ENCODE measurements at places on chromosomes 5 and 9.

DNA sequence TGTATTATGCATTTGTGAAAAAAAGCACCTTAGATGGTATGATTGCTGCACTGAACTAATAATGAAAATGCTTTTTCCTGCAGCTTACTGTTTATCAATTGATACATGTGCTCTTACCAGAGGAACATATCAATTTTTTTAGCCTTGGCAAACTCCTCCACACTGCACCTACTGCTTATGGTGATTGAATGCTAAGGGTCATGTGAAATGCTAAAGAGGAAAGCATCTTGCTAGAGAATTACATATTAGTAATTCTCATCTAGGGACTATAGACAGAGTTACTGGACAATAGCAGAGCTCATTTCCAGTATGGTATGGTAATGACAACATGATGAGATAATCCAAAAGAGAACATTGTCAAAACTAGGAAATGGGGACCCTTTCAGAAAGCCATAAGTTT, 817.1 kb downstream of the CDH12 start:
- no peak for DNase-seq

GRCh38 chr9:134707031-134707680, 65.6 kb downstream of the COL5A1 start:
- no peak for DNase-seq

DNA sequence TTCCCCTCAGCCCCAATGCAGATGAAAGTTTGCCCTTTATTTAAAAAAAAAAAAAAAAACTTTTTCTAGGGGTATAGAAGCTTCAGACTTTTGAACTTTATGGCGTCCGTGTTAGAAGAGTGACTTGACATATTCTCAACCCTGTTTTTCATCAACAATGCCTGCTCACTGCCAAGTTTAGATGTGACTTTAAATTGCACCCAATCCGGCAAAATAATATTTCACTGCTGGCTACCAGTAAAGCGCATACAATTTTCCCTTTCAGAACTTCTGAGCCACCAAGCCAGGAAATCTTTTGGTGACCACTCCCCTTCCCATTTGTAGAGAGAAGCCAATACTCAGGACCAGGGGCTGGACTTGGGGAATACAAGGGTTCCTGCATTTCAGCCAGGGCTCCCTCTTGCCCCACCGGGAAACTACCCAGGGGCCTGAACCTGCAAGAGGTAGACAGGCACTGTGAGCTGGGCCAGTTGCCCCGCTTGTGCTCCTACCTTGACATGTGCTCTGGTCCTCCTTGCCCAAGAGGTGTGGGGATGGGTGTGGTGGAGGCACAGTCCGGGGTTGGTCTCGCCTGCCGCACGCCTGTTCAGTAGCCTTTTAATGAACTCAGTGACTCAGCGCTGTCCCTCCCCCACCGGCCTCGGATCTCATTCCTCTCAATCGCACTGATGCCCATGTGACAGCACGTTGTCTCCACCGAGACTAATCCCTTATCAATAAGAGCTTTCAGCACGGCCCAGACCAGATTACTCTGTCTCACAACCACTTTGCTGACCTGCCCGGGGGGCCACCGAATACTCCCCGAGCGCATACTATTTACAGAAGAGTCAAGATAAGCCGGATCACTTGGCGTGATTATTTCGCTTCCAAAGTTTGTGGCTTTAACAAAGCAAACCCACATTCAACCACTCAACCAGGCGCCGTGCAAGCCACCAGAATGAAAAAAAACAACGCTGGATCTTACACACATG, 226.4 kb downstream of the DCP2 start:
- no peak for DNase-seq

DNA sequence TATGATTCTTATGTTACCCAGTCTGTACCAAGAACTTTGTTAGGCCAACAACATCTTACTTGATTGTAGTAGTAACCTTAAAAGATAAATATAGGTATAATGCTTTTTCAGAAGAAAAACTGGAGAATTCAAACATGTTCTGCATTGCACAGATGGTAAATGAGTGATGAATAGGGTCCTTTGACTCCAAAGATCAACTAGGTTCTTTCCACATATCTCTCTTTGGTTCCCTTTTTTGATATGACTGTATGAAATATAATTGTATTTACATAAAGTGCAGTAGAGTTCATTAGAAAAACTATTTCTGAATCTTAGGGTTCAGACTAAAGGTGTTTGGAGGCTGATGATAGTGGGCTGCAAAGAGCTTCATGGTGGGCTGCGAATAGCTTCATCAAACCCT, 150.5 kb upstream of the CDKN2B start:
- DNase-seq = no peak

DNA sequence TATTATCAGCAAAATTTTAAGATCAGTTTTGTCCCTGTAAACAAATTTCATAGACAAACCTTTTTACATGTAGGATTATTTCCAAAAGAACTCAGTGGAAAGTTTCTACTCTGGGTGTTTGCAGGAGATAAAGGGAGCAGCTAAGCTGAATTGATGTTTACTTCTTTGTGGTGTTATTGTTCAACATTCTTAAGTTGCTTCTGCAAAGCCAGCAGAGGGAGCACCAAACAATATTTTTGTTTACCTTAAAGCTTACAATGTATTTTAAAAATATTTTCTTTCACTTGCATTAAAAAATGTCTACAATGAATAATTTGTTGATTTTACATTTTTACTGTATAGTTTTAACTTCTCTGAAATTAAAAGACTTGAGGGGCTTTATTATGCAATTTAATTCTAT, 135.4 kb downstream of the ATG10 start:
- no peak for DNase-seq

Measured in stimulated activated CD8-positive, alpha-beta memory T cell treated with anti-CD3 and anti-CD28 coated beads, Interleukin-7, amount 100 ng/mL, for 24 hours (primary cell).